ENCODE measurements at places on chromosomes 7 and 10.

GRCh38 chr7:36749282-36749960 lies 25.1 kb upstream of the AOAH start:
- no peak for DNase-seq

DNA sequence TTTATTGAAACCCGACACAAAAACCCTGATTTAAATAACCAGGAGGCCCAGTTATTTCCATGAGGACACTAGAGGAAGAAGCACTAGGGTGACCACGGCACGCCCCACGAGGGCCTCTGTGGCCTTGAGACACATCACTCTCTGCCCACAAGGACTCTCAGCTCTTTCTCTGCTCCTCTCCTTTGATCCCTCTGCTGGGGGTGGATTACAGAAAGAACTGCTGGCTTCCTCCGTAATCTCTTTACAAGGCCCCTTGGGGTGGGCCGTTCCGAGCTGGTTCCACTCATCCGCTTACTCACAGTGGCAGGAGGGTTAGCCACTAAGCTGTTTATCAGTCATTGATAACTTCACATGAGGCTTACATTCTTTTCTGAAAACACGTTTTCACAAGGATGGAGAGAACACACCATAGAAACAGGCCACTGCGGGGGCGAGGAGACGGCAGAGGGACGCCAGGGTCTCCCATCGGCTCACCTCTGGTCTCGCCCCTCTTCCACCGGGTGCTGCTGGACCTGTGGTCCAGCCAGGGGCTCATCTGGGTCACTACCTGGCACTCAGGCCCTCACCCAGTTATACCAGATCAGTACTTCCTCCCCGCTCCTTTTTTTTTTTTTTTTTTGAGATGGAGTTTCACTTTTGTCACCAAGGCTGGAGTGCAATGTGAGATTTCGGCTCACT lies 17.6 kb upstream of the PFKFB3 start:
- no peak for DNase-seq

DNA sequence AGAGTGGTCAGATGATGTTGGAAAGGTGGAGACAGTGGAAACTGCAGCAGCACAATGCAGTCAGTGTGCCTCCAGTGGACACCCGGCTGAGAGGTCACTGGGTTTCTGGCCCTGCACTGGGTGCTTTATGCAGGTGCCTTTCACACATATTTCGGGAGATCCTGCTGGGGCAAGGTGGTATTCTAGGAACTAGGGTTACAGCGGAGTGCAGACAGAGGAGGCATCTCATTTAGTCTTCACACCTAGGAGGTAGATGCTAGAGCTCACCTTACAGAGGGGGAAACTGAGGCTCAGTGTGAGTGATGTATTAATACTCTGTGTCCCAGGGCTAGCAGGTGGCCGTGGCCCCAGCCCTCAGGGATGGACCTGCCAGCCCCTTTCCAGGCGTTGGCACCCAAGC lies 103.9 kb upstream of the KCTD7 start:
- DNase-seq: no peak

- DNase-seq: peak; percentile 16
Measured at GRCh38 chr7:25720427-25720826, 431.6 kb upstream of the NFE2L3 start.

GRCh38 chr7:35553519-35553918 lies 141.4 kb downstream of the HERPUD2 start:
- DNase-seq: no peak

GRCh38 chr10:22742678-22743077 lies 28.3 kb upstream of the PIP4K2A start:
- DNase-seq: no peak

DNA sequence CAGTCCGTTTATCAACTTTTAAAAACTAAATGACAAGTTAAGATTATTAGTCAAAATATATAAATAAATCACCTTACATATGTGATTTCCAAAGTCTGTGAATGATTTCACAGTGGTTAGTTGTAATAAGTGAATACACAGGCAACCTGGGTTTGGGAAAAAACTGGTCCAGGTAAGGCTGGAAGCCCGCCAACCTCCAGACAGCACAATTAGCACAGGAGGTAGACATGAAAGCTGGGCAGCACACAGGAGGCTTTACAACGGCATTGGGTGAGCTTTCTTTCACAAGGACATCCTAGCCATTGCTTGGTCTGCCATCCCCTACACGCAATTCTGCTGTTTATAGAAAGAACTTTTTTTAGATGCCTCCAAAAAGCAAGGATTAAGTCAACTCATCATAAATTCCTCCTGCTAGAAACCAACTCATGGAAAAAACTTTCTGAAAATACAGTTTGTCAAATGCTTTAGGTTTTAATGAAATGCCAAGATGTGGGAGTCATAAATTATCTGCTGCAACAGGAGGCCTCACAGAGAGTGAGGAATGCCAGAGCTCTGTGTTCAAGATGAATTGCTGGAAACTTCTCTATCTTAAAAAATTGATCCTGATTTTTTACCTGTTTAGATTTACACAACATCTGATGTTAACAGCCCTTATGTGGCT lies 346.8 kb upstream of the NFE2L3 start:
- no peak for DNase-seq
